ENCODE measurements at places on chromosomes 3 and 15.

DNA sequence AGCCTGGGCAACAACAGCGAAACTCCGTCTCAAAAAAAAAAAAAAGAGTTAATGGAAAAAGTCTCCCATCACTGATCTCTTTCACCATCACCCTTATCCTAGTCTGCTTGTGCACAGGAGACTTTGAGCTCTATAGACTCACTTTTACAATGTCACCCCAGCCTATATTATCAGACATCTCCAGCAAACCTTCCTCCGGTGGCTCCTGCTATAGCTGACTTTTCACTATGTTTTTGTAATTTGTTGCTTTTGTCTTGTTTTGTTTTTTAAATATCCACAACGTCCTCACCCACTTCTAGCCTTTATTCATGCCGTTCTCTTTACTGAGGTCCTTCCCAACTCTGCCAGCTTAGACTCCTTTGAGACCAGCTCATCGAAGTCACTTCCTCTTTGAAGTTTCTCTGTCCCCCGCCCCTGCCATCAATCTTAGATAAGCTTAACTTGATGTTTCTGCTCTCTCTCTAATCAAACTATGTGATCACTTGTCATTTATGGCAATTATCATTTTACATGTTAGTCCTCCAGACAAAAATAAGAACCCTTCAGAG, 82.7 kb upstream of the CHD2 start:
- no peak for DNase-seq

DNA sequence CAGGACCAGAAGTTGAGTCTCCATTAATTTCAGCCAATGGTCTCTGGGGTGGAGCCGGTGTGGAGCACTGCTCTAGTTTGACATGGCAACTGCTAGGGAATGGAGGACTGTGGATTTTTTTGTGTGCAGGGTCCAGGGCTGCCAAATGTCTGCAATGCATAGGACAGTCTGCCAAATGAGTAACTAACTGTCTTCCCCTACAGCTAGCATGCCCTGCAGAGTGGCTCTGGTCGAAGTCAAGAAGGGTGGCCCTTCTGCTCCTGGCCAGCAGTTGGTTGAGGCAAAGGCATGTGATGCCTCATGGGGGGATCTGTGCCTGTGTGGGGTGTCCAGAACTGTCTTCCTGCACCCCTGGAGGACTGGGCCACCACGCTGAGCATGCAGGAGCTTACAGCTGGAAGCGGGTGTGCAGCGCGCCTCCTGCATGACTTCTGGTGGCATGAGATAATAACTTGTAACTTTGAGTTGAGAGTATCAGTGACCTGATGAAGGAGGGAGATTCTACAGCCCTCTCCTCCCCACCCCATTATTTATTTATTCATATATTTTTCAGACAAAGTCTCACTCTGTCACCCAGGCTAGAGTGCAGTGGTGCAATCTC, 4.6 kb downstream of the TPRA1 start:
- no peak for DNase-seq

DNA sequence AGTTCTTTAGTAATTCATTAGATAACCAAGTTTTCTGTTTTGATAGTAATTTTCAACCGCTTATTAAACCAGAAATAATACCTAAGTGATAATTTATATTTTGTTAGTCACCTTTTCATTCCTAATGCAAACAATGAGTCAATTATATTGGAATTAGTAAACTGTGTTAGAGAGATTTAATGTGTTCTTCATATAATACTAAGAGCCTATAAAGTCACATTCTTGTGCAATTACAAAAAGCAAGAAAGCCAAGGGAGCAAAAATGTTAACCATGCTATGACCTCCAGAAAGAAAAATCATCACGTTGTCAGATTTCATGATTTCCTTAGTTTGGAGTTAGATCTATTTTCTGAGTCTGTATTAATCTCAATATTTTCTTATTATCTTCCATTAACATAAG, 108.8 kb upstream of the SAMMSON start:
- DNase-seq: no peak

- DNase-seq: no peak
Observed at GRCh38 chr3:156456771-156457224, 98.1 kb downstream of the SSR3 start.
